Globus pallidus (tissue), 1 donor: ENCODE measurements at places on chromosomes 3 and 15.
A peak's percentile ranks its signal among the peaks of the same experiment; 100 is the strongest.

DNA sequence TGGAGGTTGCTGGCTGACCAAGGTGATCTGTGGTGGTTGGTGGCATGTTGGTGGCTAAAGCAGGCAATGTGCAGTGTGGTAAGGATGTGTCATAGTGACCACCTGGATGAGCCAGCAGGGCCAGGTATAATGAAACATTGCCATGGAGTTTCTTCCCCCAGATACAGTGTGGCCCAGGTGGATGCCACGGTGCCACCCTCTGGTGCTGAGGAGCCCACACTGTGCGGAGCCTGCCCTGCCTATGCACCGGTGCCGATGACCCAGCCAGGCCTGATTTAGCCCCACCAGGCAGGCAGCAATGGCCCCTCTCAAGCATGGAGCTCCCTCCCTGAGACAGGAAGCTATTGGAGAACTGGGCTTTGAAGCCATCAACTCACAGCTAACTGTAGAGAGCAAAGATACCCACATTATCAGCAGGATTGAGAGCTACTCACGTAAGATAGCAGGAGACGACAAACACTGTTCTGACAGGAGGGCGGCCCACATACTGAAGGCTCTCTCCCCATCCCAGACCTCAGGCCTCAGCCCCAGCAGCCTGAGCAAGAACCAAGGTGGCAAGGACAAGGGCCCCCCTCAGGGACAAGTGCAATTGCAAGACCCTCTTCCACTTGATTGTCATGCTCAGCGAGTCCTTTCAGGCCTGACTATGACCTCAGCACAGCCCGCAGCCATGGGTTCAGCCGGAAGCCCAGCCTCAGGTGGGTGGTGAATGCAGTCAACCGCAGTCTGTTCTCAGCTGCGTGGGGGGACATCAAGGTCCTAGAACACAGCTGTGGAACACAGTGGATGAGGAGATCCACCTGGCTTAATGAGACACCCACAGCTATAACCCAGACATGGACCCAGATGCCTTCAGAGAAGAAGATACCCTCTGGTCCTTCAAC is 82.8 kb upstream of the CDV3 start:
- no peak for DNase-seq

DNA sequence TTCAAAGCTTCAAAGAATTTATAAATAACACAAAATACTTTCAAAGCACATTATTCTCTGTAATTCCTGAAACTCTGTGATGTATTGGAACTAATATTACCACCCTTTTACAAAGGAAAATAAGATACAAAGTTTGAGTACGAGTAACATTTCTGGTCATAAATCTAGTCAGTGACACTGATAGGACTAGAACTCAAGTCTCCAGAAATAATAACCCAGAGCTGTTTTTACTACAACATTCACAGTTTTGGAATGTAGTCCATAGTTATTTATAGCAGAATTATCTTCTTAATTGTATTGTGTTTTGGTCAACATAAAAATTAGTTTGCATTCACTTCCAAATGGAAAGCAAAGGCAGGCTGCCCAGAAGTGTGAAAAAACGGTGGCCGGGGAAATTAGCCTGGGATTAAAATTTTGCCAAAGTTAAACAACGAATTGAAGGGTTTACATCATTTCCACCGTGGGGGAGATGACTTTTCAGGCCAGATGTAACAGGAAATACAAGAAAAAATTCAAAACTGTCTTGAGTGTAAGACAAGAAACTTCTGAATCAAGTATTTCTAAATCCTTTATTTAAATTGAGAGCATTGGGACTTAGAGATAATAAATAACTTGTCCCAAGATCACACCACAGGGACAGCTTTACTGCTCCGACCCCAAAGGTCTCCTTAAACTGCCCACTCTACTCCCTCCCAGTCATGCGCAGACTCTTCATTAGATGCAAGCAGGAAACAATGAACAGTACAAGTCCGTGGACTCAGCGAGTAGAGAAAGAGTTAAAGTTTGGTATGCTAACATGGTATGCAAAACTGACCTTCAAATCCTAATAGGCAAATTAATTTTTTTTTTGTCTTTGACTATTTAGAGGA is 74.3 kb upstream of the VGLL4 start:
- peak; percentile 5 for DNase-seq

GRCh38 chr15:56805466-56806147 is 72.3 kb upstream of the ZNF280D start:
- DNase-seq: peak; percentile 57

DNA sequence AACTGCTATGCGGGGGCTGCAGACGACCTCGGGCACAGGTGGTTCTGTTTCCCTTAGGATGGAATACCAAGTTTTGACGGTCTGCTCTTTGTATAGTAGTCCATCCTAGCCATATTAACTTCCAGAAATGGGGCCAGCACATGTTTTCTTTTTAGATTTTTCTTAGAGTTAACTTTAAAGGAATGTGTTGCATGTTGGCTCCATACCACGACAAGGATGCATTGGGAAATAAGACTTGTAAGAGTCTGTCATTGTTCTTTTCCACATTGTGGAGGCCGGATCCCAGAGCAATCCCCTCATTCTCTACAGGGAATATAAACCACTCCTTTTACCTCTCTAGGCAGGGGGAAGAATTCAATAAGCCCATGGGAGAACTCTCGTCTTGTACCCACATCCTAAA is 87.1 kb upstream of the PLSCR4 start:
- DNase-seq: no peak

DNA sequence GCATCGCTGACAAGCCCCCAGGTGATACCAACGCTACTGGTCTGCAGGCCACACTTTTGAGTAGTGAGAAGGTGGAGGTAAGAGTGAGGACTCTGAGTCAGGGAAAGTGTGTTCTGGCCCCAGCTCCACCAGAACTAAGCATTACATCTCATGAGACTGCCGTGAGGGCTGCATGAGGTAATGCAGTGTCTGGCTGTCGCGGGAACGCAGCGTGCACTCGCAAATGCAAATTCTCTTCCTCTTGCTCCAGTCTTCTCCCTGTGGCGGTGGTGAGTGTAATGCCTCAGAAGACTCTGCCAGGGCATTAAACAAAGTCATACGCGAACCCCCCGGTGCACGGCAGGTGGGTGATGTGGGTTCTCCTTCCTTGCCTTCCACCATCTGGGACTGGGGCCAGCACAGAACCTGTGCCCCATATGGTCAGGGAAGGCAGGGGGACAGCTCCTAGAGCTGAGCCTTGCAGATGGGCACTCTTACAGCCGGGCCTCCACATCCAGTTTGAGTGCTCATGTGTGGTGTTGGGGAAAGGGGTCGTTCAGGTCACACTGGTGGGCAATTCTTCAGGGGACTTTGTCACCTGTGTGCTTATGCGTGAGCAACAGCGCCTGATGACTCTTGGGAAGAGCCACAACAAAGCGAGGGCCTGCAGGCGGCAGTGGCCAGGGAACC is 175.8 kb downstream of the XXYLT1 start:
- no peak for DNase-seq

DNA sequence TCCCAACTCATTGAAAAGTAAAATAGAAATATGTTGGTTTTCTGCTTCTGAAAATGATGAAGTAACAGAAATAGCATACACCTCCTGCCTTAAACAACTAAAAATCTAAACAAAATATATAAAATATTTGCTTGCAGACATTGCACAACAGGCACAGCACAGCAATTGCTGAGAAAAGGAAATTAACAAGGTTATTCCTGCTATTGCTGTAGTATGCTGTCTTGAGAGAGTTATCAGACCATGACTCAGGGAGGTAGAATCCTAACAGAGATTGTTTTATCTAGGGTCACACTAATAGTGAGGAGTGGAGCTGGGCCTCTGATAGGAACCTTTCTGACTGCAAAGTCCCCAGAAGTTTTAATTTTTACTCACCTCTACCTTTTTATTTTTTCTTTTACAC is 72.6 kb downstream of the ZBTB20 start:
- no peak for DNase-seq

GRCh38 chr3:116000311-116000710 is 377.0 kb downstream of the GAP43 start:
- no peak for DNase-seq

- DNase-seq: peak; percentile 89
Measured at GRCh38 chr3:94317017-94317416, 254.2 kb downstream of the NSUN3 start.

GRCh38 chr15:35141743-35142471 is 56.8 kb upstream of the NANOGP8 start:
- no peak for DNase-seq

DNA sequence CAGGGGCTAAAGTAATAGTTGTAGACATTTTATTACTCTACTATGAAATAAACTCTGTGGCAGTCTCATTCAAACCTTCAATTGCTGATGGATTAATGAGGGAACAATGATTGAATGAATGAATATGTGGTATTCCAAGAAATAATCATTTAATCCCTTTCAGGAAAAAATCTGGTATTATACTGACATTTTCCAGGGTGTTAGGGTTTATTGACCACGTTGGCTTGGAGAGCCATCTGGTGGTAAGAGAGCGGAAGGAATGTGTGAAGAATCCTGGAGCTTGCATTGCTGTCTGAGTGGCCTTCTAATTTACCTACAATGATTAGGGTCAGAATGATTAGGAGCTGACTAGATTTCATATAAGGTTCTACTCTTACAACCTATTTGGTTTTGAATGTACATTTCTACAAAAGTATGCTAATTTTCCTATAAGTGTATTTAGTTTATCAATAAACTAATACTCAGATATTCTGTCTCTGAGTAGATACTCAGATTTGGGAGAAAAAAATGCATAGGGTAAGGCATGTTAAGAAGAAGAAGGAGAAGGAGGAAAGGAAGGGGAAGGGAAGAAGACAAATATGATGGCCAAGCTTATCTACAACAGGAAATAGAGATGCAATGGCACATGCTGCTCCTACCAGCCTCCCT is 249.9 kb downstream of the ROBO1 start:
- peak; percentile 26 for DNase-seq

- no peak for DNase-seq
Measured at GRCh38 chr3:59367150-59367549, 317.3 kb upstream of the CFAP20DC start.

DNA sequence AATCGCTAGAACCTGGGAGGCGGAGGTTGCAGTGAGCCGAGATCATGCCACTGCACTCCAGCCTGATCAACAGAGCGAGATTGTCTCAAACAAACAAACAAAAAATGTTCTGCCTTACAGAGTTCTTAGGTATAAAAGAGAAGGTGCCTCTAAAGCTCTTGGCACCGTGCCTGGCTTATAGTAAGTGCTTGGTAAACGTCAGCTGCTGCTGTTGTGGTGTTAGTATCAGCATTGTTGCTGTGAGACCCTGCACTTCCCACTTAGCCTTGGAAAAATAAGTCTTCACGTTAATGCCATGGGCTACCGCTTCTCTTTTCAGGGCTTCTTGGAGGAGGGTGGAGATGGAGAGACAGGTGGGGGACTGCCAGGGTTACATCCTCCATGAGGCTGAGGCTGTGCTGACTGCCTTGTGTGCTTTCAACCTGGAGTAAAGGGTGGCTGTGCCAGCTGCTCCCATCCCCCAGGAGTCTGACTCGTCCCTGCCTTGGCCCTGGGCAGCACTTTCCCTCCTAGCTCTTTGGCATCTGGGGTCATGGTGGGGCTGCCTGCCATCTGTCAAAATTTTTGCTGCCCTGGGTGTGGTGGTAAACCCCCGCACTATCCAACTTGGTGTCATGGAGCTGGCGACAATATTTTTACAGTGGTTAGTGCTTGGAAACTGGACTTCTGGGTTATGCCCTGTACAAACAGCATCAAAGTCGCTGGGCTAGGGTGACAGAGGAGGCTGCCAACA is 17.8 kb downstream of the FLNB start:
- no peak for DNase-seq

GRCh38 chr3:36219398-36219797 is 160.9 kb upstream of the STAC start:
- DNase-seq: no peak

DNA sequence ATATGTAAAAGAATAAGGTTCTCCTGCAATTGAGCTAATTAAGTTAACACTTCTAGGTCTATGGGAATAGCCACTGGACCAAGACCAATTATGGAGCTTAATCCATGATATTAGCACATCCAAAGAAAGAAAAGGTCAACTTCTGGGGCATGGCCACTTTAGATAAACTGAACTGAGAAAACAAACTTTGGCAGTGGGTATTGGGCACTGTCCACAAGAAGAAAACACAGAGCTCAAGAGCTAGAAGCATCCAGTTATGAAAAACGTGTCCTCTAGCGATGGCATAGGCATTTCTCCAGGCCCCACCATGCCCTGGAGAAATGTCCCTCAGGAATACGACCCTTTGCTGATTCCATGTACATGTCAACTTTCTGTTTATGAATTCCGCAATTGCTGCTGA is 87.8 kb downstream of the THRB start:
- DNase-seq: no peak

DNA sequence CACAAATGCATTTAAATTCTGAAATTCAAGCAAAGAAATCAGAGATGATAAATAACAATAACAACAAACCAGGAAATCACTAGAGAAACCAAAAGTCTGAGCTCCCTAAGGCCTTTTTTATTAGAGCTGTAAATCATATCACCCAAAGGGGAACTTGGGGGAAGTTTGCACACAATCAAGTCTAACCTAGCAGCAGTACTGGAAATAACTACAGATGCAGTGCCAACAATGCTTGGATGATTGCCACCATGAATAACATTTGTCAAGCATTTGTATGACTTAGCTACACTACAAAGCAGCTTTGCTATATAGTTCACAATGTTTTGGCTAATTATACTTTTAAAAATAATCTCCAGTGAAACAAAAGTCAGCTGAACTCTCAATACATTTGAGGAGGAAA is 27.8 kb downstream of the SHQ1 start:
- DNase-seq: peak; percentile 72

- DNase-seq: no peak
Measured at GRCh38 chr3:151504606-151505005, 43.7 kb upstream of the IGSF10 start.

- DNase-seq: no peak
Measured at GRCh38 chr3:5009506-5010109, 30.4 kb downstream of the BHLHE40 start.

DNA sequence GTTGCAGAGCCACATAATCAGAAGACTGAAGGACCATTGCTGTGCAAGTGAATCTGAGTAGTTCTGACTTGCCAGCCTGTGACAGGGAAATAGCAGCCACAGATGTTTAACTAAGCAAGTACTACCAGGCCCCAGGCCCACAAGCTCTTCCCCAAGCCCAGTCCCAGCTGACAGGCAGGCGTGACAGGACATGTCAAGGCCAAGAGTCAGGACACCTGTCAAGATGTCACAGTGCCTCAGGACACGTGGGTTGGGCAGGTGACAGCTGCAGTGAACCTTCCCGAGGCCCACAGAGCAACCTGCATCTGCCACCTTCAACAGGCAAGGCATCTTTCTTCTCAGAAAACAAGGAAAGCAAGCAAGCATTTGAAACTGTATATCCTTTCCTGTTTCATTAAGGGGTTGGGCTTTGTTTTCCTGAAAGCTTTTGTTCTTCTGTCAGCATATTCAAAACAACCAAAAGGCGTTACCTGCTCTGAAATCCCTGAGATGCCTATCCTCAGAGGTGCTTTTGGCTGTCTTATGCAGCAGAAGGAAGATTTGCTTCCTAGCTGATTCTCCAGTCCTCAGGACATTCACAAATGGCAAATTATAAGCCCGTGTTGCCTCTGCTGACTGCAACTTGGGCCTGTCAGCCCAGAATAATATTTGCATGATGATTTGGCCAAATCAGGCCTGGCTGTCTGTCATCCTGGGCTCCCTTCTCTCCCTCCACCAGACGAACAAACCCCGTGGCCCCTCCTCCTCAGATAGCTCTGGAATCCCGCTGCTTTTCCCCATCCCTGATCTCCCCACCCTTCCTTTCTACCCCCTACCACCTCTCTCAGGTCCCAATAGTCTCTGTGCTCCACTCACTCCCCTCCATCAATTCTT is 171.8 kb upstream of the WNT5A start:
- DNase-seq: no peak

- DNase-seq: peak; percentile 38
Measured at GRCh38 chr3:147616998-147617619, 207.9 kb downstream of the ZIC1 start.
